Stimulated activated CD8-positive, alpha-beta memory T cell treated with anti-CD3 and anti-CD28 coated beads, Interleukin-12 subunit alpha, Interleukin-12 subunit beta, amount 100 ng/mL, for 4 hours (primary cell): ENCODE measurements at places on chromosomes 13 and 19.

- no peak for DNase-seq
Observed at GRCh38 chr13:78620936-78621470, 17.7 kb upstream of the POU4F1 start.

- DNase-seq: no peak
Observed at GRCh38 chr13:105530468-105530867, 1005.0 kb downstream of the EFNB2 start.

GRCh38 chr13:110942248-110942981, 27.5 kb upstream of the ANKRD10 start:
- no peak for DNase-seq

- DNase-seq: no peak
Observed at GRCh38 chr13:51740698-51741097, 63.3 kb downstream of the DHRS12 start.

DNA sequence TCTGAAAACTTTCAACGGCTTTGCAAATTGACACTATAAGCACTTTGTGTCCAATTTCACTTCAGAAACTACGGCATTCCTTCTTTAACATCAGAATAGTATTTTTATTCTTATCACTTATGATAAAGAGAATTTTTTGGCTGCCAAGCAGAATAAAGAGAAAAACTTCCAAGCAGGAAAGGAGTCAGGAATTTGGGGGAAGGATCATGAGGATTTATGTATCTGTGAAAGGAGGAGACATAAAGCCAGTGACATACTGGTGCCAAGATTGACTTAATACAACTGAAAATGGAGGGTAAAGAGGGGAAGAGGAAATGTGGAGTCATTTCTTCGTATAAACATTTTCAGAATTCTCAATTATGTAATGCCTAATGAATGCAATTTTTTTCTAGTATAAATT, 94.7 kb downstream of the RBM26 start:
- DNase-seq: no peak

GRCh38 chr19:16895467-16896145, 6.8 kb downstream of the F2RL3 start:
- DNase-seq: no peak

- DNase-seq: no peak
Observed at GRCh38 chr13:67664502-67664901, 434.4 kb upstream of the PCDH9 start.

DNA sequence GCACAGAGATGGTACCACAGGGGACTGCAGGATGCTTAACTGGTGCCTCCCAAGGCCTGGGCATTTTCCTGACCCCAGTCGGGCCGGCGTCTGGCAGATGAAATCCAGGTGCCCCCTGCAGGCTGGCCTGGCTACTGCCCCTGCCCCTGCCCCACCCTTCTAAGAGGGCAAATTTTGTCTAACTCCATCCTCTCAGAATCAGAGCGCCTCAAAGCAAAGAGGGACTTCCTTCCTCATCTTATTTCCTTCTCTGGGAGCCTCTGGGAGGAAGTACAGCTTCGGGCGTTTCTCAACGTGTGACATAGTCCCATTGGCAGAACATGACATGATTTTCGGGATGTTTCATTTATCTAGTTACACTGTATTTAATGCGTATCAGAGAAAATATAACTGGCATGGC, 2.7 kb downstream of the PRKACA start:
- peak; percentile 21 for DNase-seq

- DNase-seq: no peak
Observed at GRCh38 chr19:34430738-34431625, 2.8 kb downstream of the UBA2 start.

DNA sequence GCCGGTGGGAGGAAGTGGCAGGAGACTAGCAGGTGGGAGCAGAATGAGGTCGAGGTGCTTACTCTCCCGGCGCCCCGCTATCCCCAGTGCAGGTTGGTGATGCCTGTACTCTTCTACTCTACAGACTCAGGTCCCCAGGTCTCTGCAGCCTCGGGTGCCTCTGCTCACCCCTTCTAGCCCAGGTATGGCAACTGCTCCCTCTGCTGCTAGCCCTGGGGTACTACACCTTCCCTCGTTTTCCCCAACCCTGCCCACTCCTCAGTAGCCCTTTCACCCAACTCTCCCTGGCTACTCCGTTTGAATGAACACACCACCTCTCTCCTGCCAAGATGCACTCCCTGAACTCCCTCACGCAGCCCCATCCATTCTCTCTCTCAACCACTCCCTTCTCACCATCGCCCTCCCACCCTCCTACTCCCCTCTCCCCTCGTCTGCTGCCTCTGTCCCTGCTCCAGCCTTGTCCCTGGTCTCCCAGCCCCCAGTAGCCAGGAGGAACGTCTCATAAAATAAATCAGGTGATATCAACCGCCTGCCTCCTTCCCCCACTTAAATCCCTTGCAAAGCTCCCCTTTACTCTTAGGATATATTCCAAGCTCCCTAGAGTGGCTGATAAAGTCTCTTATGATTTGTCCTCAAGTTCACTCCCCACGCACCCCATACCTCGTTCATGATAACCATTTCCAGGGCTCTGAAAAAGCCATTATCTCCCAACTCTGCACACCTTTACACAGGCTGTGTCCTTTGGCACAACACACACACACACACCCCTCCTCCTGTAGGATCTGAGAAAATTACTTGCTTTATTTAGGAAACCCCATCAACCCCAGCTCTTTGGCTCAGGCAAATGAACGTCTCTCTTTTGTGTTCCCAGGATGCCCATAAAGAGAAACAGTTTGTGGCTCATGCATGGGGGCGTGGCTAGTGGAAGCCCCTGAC, 8.2 kb upstream of the MEIS3 start:
- no peak for DNase-seq

GRCh38 chr13:24097064-24097463, 63.5 kb upstream of the SPATA13 start:
- DNase-seq: no peak

DNA sequence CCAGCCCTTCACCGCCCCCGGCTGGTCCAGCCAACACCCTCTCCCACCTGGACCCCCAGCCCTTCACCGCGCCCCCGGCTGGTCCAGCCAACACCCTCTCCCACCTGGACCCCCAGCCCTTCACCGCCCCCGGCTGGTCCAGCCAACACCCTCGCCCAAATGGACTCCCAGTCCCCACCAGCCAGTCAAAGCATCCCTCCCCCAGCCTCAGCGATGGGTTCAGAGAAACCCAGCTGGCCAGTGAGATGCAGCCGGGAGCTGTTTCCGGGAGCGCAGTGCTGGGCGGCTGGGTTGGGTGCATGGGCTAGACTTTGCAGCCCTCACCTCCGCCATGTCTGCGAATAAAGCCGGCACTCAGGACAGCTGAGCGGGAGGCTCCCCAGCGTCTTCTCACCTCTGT, 6.5 kb upstream of the CDC34 start:
- DNase-seq: no peak

GRCh38 chr13:93862259-93862658, 617.2 kb downstream of the DCT start:
- DNase-seq: no peak

DNA sequence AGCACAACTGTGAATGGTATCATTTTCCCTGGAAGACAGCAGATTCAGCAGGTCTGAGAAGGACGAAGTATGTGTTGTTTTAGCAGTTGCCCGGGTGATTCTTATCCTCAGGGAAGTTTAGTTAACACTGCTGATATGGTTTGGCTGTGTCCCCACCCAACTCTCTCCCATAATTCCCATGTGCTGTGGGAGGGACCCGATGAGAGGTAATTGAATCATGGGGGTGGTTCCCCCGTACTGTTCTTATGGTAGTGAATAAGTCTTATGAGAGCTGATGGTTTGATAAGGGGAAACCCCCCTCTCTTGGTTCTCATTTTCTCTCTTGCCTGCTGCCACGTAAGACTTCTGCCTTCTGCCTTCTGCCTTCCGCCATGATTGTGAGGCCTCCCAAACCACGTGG, 81.0 kb upstream of the UBAC2 start:
- DNase-seq: no peak

GRCh38 chr13:39682788-39683187, 27.3 kb downstream of the COG6 start:
- no peak for DNase-seq

GRCh38 chr19:11154683-11155047, 917 bp downstream of the SPC24 start:
- DNase-seq: no peak

- DNase-seq: no peak
Observed at GRCh38 chr19:33345163-33345562, 28.3 kb upstream of the CEBPG start.

GRCh38 chr13:20102525-20103180, 58.2 kb downstream of the GJA3 start:
- no peak for DNase-seq

- DNase-seq: no peak
Observed at GRCh38 chr13:23558675-23559536, 11.3 kb upstream of the TNFRSF19 start.

DNA sequence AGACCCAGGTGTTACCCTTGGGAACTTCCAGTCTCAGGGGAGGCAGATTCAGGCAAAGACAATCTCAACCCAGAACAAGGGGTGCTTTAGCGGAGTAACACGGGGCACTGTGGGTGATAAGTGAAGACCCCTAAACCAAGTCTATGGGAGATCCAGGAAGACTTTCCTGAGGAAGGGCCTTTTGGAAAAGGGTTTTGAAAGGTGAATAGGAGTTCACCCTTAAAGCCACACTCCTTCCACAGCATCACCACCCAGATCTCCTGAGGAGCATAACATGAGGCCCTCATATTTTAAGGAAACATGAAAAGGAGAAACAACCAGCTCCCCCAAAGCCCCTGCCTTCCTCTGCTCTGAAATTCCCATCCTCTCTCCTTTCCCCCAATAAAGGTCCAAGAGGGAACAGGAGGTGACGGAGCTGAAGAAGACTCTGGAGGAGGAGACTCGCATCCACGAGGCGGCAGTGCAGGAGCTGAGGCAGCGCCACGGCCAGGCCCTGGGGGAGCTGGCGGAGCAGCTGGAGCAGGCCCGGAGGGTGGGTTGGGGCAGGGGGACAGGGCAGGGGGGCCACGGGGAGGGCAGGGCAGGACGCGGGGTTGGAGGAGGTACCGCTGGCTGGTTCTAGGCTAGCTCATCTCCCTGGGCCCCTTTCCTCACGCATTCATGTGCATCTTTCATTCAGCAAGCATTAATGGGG, 52.7 kb downstream of the KCNC3 start:
- no peak for DNase-seq

DNA sequence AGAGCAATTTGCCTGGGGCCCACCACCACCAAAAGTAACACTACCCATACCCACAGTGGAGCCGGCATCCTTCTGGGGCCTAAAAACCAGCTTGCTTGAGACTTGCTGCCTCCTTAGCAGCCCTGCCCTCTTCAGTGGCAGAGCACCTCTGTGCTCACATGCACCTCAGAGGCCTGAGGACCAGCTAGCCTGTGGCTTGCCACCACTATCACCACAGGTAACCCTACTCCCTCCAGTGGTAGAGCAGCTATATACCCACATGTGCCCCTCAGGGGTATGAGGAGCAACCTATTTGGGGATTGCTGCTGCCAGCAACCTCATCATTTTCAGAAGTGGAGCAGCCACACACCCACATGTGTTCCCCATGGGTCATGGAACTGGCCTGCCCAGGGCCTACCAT, 111.4 kb upstream of the SPRY2 start:
- no peak for DNase-seq

DNA sequence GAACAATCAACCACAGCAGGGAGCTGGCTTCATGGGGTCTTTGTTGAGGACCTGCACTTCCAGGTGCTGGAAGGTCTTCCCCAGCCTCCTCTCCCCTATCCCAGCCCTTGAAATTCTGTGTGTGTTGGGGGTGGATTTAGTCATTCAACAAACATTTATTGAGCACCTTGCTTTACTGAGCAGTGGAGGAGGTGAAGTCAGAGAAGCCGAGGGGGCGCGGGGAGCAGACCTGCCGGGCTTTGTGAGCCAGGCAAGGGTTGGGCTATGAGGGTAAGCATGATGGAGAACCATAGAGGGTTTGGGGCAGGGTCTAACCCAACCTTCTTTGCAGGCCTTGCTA, 3.5 kb upstream of the C19orf85 start:
- no peak for DNase-seq

- DNase-seq: no peak
Observed at GRCh38 chr13:46396341-46396740, 9.3 kb upstream of the RUBCNL start.

DNA sequence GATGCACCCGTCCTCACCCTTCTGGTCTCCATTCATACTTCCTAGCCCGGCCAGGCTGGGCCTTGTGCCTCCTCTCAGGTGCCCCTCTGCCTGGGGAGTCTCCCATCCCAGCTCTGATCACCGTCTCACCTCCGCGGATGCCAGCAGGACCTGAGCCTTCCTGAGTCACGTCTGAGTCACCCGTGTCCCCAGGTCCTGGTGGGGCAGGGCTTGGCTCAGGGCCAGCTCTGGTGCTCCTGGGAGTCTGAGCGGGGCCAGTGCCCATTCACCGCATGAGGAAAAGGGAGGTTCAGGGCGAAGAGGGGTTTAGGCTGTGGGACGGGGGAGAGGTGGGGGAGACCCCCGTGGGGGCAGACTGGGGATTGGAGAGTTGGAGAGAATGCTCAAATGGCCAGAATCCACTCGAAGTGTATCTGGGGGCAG, 593 bp downstream of the ATP8B3 start:
- DNase-seq: peak; percentile 35

GRCh38 chr13:42215578-42216421, 56.2 kb upstream of the AKAP11 start:
- no peak for DNase-seq

- no peak for DNase-seq
Observed at GRCh38 chr19:8336660-8337059, 6.4 kb downstream of the KANK3 start.

GRCh38 chr19:38799104-38799503, 10.1 kb downstream of the LGALS7B start:
- DNase-seq: no peak

DNA sequence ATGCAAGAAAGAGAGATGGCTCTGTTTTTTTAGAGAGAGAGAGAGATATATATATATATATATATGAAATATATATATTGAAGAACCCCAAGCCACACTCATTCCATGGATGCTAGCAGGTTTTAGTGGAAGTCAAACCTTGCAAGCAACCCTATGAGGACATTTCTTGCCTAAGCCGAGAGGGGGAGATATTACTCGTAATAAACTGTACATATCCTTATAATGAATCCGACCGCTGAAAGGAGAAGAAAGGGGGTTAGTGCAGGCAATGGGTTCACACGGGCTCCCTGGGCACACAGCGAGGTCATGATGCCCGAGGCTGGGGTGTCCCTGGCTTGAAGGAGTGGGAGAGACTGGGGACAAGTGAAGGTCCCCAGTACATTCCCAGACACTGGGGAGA, 78.3 kb downstream of the IER2 start:
- DNase-seq: no peak

DNA sequence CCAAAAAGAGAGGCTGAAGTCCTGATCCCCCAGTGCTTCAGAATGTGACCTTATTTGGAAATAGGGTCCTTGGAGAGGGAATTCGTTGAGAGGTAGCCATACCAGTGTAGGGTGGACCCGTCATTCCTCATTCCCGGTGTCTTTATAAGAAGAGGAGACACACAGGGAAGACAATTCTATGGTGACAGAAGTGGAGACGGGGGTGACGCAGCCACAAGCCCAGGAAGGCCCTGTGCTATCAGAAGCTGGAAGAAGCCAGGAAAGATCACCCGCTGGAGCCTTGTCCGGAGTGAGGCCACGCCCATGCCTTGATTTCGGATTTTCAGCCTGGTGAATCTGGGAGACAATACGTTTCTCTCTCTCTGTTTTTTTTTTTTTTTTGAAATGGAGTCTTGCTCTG, 2.6 kb upstream of the MYPOP start:
- no peak for DNase-seq

GRCh38 chr13:48976576-48977285, 1.0 kb downstream of the FNDC3A start:
- no peak for DNase-seq
